Placental epithelial cell (primary cell): ENCODE measurements at places on chromosomes 7 and 10. TPM values are rescaled to one million over a fixed set of nuclear protein-coding genes. Genes with fewer than 3 reads are reported as not detected.

The GRM3 gene
- 0.39 TPM in 1 of 2 replicates, not detected in the other for total RNA-seq

The COL26A1 gene
- total RNA-seq = not detected in 2 replicates

The ASB4 gene
- under 0.01 and 0.65 TPM in 2 replicates for total RNA-seq

The ZCWPW1 gene
- 1.6 and 4.3 TPM in 2 replicates for total RNA-seq
